ENCODE measurements at places on chromosomes 13 and 19.

DNA sequence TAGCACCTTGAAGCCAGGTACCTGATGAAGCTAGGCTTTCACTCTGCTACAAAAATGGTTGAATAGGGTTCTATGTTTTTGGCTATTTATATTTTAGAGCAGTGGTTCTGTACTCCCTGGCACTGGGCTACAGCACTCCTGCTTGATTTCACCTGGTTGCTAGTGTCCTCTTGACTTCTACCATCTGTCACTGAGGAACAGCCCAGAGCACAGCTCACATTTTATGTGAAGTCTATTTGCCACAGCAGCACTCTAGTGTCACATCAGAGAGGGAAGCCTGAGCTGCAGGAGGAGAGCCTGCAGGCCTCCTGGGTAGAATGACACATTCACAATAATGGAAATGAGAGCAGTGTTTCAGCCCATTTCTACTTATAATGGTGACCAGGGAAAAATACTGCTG, 184.2 kb downstream of the ZNF486 start:
- DNase-seq: no peak

GRCh38 chr13:34347784-34348573, 530.0 kb downstream of the RFC3 start:
- DNase-seq: no peak

DNA sequence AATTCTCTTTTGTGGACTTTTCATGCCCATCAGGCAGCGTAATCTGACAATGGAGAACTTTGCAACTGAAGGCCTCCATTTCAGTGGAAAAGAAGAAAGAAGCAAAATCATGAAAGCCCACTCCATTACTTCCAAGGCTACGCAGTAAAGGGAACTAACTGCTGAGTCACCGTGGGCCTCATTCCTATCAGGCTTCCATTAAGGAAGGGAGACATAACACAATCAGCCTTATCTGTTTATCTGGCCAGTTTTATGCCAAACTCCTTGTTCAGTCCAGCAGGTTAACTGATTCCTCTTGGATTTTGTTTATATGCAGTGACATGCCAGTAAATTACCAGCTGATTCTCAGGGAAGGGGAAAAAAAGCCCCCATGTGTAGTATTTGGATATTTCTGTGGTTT, 56.8 kb upstream of the KATNAL1 start:
- DNase-seq: no peak

DNA sequence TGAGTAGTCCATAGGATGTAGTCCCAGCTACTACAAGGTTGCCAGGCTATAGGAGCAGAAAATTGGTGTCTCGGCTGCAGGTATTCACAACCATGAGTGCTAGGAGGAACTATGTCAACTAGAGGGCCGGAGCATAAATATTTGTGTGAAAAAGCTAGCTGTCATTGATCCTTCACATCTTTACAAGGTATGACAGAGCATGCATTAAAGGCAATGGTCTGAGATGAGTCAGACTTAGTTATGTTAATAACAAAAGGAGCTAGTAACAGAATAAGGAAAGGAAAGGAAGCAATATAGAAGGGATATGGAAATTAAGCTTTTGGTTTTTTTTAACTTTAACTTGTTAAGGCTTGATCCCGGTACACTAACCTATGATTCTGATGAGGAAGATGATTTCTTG, 40.9 kb upstream of the PSG9 start:
- no peak for DNase-seq

- DNase-seq: no peak
Measured at GRCh38 chr19:5078666-5079065, 109.8 kb downstream of the KDM4B start.

DNA sequence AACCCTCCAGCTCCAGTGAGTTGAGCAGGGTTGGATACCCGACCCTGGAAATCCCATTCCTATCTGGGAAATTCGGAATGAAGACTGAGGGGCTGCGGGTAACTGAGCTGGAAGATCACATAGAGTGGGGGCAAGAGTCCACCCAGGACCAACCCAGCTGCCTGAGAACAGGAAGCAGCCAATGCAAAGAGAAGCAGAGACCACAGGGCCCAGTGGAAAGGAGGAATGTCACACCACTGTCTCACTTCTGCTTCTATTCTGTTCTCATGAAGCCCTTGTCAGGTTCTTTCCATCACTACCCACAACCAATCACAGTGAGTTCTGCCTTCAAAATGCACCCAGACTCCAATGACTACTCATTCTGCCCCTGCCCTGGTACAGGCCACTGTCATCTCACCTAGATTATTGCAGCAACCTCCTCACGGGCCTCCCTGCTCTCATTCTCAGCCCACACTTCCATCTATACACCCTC, 15.3 kb downstream of the DYRK1B start:
- no peak for DNase-seq

- no peak for DNase-seq
Measured at GRCh38 chr19:57870225-57870624, 18.6 kb downstream of the ZNF814 start.

DNA sequence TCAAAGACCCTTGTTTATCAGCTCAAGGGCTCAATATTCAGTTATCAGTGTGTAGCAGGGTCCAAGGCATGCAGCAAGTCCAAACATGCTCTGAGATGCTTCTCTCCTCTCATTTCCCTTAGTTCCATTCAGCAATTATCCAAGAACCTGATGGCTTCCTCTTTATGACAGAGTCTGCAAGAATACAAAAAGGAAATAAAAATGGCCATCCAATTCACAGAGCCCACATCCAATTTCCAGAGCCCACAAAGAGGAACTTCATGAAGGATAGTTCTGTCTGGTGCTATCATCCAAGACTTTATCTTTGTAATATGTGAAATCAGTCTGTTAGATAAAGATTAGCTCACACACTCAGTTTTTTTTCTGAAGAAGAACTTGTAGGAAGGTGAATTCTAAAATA, 217.2 kb downstream of the LACC1 start:
- DNase-seq: no peak

GRCh38 chr19:55080968-55081769, 5.5 kb downstream of the EPS8L1 start:
- DNase-seq: peak; percentile 75

GRCh38 chr13:33174491-33174890, 111.1 kb downstream of the STARD13 start:
- DNase-seq: no peak

GRCh38 chr13:87084192-87084591, 587.0 kb upstream of the SLITRK5 start:
- DNase-seq: no peak

DNA sequence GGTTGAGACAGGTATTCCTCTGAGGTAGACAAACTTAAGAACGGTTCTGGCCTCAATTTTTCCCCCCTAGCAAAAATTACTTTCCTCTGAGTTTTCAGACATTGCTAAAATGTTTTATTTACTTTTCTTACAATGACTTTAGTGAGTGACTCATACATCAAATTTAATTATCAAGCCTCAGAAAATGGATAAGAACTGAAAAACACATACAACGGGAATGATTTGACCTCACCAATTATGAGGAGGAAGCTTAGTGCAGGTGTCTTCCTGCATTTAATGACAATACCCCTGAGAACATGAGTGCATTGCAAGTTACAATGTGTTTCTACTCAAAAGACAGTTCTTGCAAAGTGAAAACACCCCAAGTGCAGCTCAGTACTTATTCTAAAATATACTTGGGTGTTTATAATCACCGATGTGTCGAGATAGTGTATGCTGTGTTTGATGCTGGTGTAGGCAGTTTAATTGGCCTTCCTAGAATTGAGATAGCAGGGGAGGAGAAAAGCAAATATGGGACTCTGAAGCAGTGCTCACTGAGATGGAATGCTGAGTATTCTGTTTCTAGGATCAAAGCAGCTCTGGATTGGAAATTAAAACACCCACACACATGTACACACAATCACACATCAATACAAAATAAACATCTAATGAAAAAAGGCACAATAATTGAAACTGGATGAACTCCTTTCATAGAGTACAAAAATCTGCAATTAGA, 189.5 kb upstream of the SLC10A2 start:
- DNase-seq: no peak

DNA sequence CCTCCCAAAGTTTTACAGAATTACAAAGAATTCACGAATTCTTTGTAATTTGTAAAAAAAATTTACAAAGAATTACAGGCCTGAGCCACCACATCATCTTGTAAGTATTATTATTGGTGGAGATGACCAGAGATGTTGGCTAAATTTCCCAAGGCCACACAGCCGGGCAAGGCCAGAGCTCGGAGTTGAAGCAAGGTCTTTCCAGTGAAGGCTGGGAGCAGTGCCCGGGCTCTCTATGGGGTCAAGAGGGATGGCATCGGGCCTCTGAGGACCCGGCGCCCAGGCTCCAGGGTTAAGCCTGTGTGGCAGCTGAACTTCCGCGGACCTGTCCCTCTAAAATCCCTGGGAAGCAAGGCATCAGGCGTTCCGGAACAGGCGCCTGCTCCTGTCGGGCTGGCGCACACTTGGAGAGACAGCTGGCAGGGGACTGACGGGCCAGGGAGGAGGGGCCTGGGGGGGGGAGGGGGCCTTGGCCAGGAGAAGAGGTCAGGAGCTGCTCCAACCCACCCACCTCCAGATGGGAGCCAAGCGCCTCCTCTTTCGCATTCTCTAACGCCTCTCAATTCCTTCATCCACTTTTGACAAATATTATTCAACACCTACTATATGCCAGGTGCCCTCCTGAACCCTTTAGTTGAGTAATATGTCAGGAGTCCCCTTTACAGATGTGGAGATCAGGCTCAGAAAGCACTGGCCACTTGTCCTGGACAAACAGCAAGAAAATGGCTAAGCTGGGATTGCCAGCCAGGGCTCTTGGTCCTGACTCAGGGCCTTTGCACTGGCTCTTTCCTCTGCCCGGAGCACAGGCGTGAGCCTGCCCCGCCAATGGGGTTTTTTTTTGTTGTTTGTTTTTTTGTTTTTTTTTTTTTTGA, 36.8 kb upstream of the SEMA6B start:
- DNase-seq: no peak

DNA sequence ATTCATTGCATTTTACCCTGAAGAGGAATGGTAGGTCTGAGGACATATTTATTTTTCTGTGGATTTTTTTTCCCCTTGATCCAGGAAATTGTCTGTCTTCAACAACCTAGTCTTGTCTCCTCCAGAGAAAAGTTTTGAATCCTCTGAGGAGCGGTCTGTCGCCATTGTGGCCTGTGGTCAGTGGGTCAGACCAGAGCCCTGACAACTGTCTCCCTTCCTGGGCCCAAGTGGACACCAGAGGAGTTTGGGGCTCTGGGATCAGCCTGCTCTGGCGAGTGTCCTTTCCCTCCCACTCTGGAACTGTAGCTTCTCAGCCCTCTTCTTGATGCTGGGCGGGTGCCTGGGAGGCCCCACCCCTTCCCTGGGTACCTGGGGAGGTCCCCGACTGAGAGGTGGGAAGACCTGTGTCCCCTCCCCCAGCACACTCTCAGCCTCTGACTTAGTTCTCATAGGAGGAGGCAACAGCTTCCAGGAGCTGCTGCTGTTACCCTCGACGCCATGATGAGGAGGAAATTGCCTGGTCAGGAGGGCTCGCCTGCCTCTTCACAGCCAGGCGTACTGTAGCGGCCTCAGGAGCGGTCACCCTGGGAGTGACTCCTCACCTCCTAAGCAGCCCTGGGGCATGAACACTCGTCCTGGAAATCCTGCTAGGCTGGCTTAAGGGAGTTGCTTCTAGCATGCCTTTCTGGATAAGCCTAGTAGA, 110.3 kb downstream of the GGACT start:
- DNase-seq: no peak

DNA sequence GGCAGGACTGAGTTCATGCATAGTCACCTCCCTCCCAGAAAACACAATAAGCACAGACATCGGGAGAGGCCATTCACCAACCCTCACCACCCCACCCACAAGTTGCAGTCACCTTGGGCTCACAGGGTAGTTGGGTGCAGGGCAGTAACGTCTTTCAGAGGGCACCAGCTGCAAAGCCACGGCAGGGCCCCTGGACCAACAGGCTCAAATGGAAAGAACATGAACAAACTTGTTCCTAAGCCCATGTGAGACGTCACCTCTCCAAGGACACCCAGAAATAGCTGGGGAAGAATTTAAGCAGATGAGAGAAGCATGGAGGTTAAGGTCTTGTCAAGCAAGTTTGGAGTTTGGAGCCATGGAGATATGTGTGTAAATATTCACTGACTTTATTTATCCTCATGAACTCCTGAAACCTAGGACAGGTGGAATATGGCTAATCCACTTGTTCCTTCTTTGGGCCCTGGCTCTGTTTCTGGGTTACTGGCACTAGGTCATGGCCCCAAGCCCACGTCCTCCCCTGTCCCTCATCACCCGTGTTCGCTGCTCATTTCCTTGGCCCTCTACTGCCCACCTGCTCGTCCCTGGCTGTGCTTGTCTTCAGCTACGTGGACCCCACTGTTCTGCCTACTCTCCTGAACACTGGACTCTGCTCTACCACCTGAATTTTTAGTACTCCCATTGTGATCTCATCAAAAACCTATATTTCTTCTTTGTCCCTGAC, 40.4 kb downstream of the SACS start:
- no peak for DNase-seq

Data from stimulated activated CD4-positive, alpha-beta T cell treated with anti-CD3 and anti-CD28 coated beads, Interleukin-1b, Interleukin-23, amount 100 ng/mL, for 1 hour (primary cell).